ENCODE measurements at places on chromosomes 13 and 19. TPM values are rescaled to one million over a fixed set of nuclear protein-coding genes. Genes with fewer than 3 reads are reported as not detected.

The GNG8 gene
- polyA plus RNA-seq: 12.3 TPM

The CEACAM4 gene
- 0.66 TPM for polyA plus RNA-seq

The CYP2S1 gene
- polyA plus RNA-seq: 4.1 TPM

The CD209 gene
- 3.2 TPM for polyA plus RNA-seq

The RGCC gene
- 181 TPM for polyA plus RNA-seq

The HSD17B14 gene
- 9.5 TPM for polyA plus RNA-seq

The SIGLEC5 gene
- 0.31 TPM for polyA plus RNA-seq

The CEACAM7 gene
- polyA plus RNA-seq: not detected

The KIR3DL3 gene
- not detected for polyA plus RNA-seq

The C1QTNF9B gene
- polyA plus RNA-seq: 0.49 TPM

DNA sequence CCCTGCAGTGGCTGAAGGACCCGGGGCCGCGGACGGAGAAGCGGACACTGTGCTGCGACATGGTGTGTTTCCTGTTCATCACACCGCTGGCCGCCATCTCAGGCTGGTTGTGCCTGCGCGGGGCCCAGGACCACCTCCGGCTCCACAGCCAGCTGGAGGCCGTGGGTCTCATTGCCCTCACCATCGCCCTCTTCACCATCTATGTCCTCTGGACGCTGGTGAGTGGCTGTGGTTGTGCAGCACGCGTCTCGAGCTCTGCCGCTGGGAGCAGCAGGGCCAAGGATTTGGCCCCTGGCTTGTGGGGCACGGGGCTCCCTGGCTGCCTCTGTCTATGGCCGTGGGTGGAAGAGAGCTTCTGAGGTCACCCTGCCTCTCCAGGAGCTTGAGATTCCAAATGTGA is 14.1 kb upstream of the HNRNPM start:
- no peak for DNase-seq

GRCh38 chr13:27599845-27600553 is 20.3 kb downstream of the LNX2 start:
- no peak for DNase-seq

GRCh38 chr19:49895566-49896297 is 955 bp downstream of the IL4I1 start:
- DNase-seq: no peak

DNA sequence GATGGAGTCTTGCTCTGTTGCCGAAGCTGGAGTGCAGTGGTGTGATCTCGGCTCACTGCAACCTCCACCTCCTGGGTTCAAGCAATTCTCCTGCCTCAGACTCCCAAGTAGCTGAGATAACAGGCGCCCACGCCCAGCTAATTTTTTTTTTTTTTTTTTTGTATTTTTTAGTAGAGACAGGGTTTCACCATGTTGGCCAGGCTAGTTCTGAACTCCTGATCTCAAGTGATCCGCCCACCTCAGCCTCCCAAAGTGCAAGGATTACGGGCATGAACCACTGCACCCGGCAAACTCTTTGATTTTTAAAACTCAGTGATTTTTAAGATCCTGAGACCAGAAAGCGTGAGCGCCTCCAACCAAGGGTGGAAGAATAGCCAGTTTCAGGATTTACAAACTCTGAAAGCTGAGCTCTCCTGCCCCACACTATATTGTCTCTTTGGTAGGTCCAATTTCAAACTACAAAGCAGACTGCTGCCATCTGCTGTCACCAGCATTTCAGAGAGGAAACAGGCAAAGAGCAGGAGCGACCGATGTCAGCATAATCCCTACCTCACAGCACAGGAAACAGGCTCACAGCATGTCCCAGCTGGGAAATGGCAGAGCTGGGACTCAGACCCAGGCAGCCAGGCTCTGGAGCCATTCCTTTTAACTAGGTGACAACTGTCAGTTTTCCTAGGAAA is 9.2 kb downstream of the NOSIP start:
- DNase-seq: no peak

GRCh38 chr13:73598020-73598712 is 536.0 kb downstream of the KLF12 start:
- no peak for DNase-seq

GRCh38 chr19:48511321-48511731 is 309 bp downstream of the LMTK3 start:
- DNase-seq: no peak

GRCh38 chr13:44904967-44905366 is 84.3 kb downstream of the NUFIP1 start:
- peak; percentile 72 for DNase-seq

- DNase-seq: no peak
Observed at GRCh38 chr13:48586591-48587103, 53.8 kb upstream of the RCBTB2 start.

DNA sequence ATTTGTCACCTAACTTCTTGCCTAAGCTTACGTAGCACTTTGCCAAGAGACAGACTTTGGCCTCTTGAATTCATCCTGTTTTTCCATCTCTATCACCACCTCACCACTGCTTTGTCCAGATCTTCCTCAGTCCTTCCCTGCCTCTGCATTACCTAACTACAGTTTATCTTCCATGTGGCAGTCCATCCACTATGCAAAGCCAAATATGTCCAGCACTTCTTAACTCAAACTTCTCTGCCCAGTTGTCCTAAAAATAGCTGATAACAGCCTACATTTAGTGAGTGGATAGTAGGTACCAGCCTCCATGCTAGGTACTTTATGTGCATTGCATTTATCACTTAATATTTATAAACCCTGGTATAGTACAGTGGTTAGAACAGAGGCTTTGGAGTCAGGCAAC is 111.4 kb downstream of the ZAR1L start:
- no peak for DNase-seq

- no peak for DNase-seq
Observed at GRCh38 chr13:58566176-58566575, 934.6 kb downstream of the PCDH17 start.

- no peak for DNase-seq
Observed at GRCh38 chr13:112696869-112697465, 7.1 kb downstream of the ATP11A start.

- DNase-seq: no peak
Observed at GRCh38 chr13:111572956-111573761, 252.7 kb downstream of the TEX29 start.

GRCh38 chr19:12840091-12841079 is 2.1 kb downstream of the MAST1 start:
- DNase-seq: no peak

DNA sequence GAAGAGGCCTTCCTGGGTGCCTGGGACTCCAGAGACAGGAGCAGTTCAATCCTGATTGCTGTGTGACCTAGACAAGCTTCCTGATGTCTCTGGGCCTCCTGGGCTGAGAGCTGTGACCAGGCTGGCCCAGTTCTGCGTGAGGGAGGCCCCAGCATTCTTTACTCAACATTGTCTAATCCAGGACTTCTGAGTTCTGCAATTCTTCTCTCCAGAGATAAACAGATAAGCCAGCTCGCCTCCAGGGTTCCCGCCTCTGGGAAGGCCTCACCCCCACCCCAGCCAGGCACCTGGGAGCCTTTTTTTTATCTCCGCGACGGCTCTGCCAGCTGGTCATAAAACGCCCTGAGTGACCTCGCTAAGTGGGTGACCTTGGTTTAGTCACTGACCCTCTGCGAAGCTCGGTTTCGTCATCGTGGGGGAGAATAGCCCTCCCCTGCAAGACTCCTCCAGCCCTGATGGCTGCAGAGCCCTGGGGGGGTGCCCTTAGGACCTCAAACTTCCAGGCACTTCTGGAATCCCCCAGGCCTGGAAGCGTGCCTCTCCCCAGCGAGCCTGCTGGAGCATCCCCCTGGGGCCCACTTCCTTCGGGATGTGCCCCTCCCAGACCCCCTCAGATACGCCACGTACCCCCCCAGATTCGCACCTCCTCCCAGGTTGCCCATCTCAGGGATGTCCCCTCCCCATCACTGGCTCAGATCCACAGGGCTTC is 1.9 kb downstream of the SULT2B1 start:
- DNase-seq: no peak

DNA sequence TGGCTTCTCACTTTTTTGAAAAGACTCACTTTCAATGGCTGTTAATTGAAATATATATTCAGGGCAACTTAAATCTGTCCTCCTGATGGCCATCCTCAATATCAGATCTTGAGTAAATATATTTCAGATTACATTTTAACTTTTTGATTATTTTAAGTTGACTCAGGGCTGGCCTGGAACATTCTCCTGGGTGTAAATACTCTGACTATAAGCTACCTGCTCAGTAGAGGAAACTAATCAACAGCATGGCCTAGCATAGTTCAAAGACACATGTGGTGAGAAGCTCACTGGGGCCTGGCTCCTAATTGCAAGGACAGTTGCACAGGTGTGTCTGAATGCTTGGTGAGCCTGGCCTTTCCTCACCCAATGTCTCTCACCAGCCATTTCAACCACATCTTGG is 5.5 kb upstream of the ZNF726 start:
- DNase-seq: no peak

DNA sequence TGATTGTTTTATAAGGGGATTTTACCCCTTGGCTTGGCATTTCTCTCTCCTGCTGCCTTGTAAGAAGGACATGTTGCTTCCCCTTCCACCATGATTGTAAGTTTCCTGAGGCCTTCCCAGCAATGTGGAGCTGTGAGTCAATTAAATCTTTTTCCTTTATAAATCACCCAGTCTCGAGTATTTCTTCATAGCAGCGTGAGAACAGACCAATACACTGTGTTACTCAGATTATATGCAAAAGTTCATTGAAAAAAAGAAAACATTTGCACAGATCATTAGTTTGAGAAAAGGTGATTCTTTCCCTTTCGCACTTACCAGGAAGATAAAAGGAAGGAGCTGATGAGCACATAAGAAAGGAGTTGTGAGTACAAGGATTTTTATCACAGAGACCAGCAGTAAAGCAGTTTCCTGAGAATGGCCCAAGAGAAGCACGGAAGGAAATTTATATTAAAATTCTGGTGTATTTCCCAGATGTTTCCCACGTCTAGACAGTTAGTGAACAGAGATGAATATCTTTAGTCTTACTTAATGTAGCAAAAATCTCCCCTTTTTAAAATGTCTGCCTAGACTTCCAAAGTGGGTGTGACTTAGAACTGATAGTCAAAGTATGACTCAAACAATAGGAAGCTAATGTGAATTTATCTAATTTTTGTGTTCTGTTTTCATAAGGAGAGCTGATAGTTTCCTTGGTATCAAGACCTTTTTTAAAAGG is 431.8 kb upstream of the SGCG start:
- no peak for DNase-seq

GRCh38 chr13:37109051-37109678 is 3.7 kb upstream of the CSNK1A1L start:
- peak; percentile 63 for DNase-seq

DNA sequence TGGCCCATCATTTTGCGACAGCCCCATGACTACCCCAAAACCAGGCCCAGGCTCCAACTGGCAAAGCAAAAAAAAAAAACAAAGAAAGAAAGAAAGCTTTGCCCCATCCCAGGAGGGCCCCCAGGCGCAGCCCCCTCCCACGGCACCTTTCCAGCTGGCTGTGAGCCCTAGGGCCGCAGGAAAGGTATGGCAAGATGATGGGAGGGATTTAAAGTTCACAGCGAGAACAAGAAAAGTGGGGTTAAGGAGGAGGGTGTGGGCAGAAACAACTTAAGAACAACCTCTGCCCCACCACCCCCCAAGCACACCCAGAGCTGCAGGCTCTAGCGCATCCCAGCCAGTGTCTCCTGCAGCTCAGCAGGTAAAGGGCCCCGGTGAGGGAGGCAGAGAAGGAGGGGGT is at the start of gene CYP2F1:
Gene CYP2F1 (plus strand): TSS at position 301 of the 400 bp plus-strand sequence. CDS start 1,757 bp downstream, outside the sequence.
- DNase-seq: no peak

GRCh38 chr19:39423258-39424086 is 11.0 kb downstream of the PLEKHG2 start:
- DNase-seq: no peak

DNA sequence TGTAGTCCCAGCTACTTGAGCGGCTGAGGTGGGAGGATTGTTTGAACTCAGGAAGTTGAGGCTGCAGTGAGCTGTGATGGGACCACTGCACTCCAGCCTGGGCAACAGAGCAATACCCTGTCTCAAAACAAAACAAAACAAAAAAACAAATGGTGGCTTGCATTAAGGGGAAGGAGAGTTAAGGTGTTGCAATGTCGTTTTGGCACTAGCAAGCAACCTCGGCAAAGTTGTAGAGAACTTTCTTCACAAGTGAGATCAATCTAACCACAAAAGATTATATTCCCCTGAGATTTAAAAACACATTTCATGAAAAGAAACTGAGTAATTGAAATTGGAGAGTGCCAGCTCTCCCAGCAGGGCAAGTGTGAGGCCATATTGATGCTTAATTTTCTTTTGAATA is 153.7 kb downstream of the KLF5 start:
- DNase-seq: no peak

DNA sequence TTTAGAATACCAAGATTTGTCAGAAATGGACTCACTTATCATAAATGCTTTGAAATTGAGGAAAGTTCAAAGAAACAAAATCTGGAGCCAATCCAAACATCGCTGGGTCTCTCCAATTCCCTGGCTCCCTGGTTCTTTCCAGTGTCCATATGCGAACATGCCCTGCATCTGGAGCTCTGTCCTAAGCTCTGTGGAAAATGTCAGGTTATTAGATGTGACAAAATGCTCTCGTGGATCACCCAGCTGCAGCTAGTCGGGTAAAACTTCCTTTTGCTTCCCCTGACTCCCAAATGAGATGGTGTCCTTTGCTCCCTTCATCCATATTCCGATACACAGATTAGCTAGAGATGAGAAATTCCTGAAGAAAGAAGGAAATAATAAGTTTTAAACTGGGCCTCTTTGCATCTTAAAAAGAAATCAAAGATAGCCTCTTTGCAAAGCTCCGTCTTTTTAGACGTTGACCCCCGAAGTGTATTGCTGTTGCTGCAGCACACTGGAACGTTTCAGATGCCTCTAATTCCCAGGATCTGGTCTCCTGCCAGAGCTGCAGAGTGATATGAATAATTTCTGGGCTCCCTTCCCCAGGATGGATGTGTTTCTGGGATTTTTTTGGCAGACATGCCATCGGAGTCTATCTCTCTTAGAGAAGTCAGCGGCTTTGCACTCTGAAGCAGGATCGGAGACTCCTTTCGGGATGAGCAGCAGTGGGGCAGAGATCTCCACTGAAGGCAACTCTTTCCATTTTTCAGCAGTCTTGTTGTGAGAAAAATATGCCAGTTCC is 102.9 kb downstream of the TEX26 start:
- peak; percentile 66 for DNase-seq

- no peak for DNase-seq
Observed at GRCh38 chr13:40350283-40350992, 316.0 kb downstream of the FOXO1 start.

DNA sequence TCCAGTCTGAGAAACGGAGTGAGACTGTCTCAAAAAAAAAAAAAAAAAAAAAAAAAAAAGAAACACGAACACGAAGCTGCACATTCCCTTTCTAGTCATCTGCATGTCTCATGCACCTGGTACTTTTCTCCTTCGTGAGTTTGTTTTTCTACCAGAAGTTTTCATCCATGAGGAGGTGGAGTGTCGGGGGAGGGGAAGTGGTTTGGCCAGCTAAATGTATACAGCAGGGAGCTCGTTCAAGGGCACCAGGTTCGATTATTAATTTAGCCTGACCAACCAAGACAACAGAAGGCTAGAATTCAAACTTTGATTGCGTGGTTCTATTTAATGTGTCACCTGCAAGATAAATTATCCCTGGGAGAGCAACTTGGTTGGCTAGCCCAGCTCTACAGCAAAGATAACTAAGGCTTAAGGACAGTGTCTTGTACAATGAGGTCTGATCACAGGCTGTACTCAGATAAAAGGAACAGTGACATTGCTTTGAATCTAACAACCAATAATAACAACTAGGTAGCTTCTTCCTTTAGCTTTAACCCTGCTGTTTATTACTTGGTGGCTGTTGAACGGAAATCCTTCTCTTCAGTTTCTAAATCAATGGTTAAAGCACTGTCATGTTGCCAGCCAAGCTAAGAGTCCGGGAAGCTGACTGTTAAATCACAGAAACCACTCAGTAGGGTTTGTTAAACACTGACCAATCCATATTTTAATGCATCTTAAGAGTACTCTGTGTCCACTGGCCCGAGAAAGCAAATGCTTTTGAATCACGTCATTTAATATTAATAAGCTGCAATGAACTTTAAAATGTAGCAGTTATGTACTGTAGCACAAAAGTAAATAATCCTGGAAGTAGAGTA is 98.4 kb upstream of the STARD13 start:
- no peak for DNase-seq
